ENCODE measurements at places on chromosomes 4 and X.

DNA sequence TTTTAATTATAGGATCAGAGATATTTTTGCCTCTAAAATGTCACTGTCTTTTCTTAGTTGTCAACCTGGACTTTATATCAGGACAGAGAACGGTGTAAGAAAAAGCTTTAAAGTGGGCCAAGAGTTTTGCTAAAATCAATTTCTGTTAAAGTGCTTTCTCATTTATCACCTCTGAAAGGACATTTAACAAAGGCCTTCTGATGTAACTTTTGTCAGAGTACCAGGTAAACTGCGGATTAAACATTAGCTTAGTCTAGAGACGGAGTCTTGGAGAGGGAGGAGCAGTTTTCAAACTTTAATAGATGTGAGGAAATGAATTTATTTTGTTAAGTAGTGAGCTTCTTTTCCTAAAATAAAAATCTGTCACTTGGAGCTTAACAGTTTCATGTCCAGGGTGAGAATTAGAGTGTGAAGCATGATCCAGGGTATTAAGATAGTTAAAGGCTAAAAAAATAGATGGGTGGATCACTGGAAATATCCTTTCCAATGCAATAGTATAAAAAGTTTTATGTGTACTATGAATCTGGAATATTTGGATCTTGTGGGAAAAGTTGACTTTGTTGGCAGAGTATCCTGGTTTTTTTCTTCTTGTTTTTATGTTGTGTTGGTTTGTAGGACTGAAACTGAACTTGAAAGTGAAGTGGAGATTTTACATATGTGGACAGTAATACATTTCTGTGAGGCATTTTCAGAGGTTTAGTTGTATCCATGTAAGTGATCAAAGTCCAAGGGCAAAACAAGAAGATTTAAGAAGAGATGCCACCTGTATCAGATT, 33.6 kb upstream of the BMPR1B start:
- DNase-seq = no peak

GRCh38 chr4:165031436-165032211, at the start of gene TRIM60:
Gene TRIM60 (plus strand): TSS chr4:165031999. CDS start chr4:165040073, 8,074 bp downstream.
- DNase-seq = no peak

DNA sequence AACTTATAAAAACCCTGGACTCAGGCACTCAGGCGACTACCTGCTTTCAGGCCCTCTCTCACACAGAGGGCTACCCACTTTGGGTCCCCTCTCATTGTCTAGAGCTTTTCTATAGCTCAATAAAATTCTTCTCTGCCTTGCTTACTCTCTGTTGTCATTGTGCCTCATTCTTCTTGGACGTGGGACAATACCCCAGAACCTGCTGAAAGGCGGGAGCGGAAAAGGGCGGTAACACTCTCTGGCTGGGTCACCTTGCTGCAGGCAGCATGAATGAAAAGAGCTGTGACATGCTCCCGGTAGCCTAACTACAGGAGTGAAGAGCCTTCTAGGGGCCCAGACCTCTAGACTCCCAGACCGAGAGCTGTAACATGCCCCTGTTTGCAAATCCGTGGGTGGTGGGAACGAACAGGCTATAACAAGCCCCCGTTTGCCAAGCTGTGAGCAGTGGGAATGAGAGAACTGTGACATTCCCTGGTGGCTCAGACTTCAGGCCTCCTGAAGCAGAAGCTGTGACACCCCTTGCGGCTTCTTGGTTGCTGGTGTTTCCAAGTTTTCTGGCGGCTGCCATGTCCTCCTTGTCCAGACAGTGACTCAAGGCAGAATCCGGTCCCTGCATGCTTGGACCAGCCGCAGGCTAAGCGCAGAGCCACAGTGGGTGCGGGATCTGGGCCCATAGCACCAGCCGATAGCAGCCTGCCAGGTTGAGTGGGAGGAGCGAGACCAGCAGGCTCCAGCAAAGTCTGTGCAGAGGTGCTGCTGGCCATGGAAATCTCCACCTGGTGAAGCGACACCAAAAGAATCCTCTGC, 684.6 kb downstream of the ARAP2 start:
- DNase-seq = no peak

GRCh38 chr4:152243206-152243605, 292.7 kb downstream of the FBXW7 start:
- no peak for DNase-seq

DNA sequence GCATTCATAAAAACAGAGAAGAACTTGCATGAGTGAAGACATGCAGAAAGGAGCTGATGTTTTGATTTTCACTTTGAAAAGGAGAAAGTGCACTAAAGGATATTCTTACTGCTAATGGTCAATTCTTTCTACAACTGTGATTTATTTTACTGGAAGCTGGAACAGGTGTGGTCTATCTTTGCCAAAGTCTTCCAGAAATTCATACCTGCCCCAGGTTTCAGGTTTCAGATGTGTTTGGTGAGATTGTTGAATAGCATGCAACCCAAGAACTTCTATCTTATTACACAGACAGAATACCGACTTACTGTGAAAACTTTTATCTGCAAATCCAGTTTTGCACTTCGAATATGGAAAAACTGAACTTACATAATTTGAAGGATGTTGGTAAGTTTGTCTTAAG, 388.3 kb downstream of the PDGFC start:
- DNase-seq = no peak

DNA sequence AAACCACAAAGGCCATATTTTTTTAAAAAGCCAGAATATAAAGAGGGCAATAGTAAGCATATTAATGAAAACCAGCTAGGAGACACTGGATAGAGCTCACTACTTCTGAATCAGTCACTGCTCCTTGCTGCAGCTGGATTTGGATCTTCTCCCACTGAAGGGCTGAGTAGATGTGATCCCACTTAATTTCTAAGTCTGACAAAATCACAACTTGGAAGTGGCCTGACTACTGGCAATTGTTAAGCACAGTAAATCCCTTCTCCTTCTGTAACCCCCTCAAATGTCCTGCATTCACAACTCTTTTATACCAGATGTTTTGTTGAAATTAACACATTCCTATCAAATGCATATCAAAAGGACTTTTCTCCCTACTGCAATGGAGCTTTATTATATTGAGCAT, 72.9 kb downstream of the AMMECR1 start:
- DNase-seq = no peak

DNA sequence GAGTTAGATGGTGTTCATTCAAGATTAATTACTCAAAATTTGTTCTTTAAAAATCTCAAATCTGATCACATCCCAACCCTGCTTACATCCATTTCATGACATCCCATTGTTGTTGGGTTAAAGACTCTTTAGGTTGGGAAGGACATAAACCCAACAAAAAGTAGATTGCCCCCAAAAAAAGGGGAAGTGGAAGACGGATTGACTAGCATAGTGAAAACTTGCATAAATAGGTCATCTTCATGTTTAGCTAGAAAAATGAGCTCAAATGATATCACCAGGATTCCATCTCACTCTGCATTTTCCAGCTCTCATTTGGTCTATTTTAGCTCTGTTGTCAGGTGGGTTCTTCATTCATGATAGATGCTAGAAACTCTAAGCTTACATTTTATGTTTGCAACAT, 18.5 kb upstream of the TET2 start:
- no peak for DNase-seq

DNA sequence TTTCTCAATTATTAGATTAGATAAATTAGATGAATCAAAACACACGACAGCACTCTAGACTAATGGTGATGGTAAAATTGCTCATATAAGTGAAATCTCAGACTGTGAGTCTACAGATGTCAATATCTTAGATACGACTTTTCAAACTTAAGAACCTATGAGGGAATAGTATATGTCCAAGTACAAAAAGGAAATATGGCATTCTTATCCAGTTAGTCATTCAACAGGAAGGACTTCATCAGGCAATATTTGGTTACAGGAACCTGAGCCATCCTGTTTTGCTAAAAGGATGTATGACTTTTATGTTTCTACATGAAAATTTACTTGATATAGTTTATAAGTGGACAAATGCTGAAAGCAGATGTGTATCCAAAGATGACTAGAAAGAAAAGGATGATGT, 107.0 kb downstream of the CT47B1 start:
- DNase-seq = no peak

GRCh38 chr4:120723986-120724385, 198.5 kb downstream of the PRDM5 start:
- DNase-seq = no peak

DNA sequence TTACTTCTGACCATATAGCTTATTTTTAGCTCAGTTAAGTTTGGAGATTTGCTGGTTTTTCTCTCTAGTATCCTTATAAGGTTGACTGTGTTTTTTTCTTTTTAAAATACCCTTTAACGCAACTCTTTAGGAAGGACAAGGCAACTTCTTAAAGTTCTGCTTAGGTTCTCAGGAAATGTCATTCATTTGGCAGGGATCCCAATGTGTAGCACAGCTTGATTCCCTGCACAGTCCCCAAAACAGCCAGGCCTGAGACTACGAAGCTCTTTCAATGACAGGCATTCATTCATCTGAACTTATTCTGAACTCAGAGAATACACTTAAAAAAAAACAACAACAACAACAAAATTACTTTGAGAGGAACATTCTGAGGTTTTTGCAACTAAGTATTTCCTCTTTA, 1765.8 kb downstream of the PCDH7 start:
- no peak for DNase-seq

- no peak for DNase-seq
These were observed 469.0 kb upstream of the NWD2 start for GRCh38 chr4:36775544-36775943.

GRCh38 chrX:46737462-46737861, 21.5 kb downstream of the SLC9A7 start:
- no peak for DNase-seq

DNA sequence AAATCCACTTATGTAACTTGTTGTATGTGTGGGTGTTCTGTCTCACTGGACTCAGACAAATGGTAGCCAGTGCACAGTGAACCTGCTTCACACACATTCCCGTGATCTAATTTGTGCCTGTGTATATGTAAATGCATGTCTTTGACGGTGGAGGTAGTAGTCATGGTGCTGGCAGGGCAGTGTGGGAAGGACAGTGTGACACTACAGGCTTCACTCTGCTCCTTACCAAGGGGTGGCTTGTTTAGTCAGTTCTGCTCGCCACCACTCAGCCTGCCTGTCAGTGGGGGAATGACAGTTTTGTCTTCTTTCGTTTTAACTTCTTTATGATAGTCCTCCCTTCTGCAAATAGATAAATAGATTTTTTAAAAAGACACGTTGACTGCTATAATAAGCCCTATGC, 17.7 kb upstream of the PAQR3 start:
- DNase-seq = no peak

- peak; percentile 56 for DNase-seq
These were observed 110.3 kb upstream of the MAP3K15 start for GRCh38 chrX:19625612-19626011.

- no peak for DNase-seq
These were observed 191.3 kb downstream of the SMIM20 start for GRCh38 chr4:26105337-26105736.

GRCh38 chr4:26171941-26172340, 148.9 kb upstream of the RBPJ start:
- DNase-seq = no peak

DNA sequence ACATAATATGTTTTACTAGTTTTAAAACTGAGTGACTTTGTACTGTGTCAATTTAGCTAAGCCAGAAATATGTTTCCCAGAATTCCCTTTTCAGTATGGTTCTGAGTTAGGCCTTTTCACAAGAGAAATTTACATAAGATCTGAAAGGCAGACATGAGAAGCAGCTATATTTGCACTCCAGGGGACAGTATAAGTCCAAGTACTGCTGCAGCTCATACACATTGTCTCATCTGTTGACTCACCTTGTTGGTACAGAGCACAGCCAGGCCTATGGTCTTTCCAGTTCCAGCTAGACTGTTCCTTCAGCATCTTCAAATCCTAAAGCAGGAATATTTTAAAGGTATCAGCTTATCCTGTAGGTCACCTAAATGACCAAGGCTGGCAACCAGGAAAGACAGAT, 53.5 kb downstream of the BMP3 start:
- no peak for DNase-seq

- no peak for DNase-seq
These were observed 46.8 kb downstream of the PSAPL1 start for GRCh38 chr4:7387925-7388324.

DNA sequence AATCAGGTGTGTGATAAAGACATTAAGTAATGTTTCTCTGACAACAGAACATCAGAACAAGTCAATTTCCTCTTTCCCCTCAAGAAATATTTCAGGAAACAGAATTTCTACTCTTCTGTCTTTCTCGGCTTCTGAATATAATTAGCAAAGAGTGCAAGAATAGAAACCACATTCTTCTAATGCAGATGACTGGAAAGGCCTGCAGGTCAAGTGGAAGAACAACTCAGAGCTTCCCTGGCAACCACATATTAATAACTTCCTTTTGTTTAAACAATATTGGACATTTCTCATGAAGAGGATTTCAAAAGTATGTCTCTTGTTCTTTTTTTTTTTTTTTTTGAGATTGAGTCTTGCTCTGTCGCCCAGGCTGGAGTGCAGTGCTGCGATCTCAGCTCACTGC, 225.5 kb downstream of the PARM1 start:
- no peak for DNase-seq

- DNase-seq = no peak
These were observed 29.5 kb downstream of the CCNQ start for GRCh38 chrX:153569475-153569874.

- no peak for DNase-seq
These were observed 1000.0 kb downstream of the CCSER1 start for GRCh38 chr4:91127192-91127591.

- no peak for DNase-seq
These were observed 3.3 kb upstream of the RELL1 start for GRCh38 chr4:37689353-37690095.

DNA sequence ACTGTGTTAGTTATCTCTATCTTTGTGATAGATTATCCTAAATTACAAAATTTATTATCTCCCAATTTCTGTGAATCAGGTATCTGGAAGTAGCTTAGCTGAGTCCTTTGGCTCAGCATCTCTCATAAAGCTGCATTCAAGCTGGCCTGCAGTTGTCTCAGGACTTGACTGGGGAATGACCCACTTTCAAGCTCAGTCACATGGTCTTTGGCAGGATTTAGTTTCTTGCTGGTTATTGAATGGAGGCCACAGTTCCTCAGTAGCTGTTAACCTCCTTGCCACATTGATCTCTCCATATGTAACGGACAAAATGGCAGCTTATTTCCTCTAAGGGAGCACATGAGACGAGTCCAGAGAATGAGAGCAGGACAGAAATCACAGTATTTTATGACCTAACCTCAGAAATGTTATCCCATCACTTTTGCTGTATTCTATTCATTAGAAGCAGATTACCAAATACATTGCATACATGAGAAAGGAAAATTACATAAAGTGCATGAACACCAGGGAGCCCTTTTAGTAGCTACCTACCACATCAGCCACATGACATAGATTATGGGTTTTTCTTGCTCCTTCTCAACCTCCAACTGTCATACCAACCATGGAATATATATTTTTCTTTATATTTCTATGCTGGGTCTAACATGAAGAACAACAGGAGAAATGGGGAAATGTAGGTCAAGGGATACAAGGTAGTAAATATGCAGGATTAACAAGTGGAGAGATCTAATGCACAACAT, 730.1 kb downstream of the CCSER1 start:
- DNase-seq = no peak

GRCh38 chr4:67437974-67438713, 107.2 kb downstream of the CENPC start:
- no peak for DNase-seq

GRCh38 chr4:10272511-10272910, 155.9 kb upstream of the WDR1 start:
- DNase-seq = no peak

Data from CD4-positive, alpha-beta T cell treated with Interleukin-4 for 4 hours (primary cell).